ENCODE measurements at places on chromosomes 6 and 20.

GRCh38 chr6:128204616-128205015 lies 303.8 kb upstream of the THEMIS start:
- DNase-seq: no peak

DNA sequence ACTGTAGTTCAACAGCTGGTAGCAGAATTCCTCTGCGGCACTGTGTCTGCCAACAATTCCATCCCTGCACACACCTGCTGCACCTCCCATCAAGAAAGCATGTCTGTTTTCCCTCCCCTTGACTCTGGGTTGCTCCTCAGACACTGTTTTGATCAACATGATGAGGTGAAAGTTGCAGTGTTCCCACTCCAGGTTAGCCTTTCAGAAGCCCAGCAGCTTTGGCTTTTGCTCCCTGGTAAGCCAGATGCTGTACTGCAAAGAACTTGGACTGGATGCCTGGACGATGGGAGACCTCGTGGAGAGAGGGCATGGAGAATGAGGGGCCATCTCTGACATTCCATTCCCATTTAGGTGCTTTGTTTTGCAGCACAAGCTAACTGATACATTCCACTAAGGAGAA lies 79.1 kb upstream of the MAFB start:
- no peak for DNase-seq

DNA sequence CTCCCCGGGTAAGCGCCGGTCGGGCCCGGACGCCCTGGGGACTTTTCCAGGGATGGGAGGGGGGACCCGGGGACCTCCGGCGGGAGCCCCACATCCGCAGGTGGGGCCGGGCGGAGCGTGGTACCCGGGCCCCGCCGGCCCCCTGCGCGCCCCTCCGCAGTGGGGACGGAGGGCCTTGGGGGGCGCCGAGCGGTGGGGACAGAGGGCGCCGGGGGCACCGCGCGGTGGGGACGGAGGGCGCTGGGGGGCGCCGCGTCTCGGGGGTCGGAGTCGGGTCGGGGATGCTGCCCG lies 270 bp downstream of the PLEKHG1 start:
- DNase-seq: no peak

DNA sequence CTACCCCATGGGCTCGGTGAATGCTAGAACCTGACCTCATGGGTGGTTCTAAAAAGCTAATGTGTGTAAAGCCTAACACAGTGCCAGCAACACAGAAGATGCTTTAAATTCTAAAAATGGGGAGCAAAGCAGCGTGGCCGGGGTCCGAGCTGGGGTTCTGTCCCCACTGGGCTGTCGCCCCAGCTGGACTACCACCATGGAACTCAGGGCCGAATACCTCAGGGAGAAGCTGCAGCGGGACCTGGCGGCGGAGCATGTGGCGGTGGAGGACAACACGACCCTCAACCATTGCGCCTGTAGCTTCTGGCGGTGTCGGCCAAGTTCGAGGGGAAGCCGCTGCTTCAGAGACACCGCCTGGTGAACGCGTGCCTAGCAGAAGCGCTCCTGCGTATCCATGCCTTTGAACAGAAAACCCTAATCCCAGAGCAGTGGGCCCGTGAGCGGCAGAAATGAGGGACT lies 8.4 kb downstream of the SOX4 start:
- no peak for DNase-seq

- DNase-seq: no peak
Measured at GRCh38 chr6:148521586-148521985, 178.9 kb downstream of the SASH1 start.

- DNase-seq: no peak
Measured at GRCh38 chr6:138328210-138328609, 49.5 kb upstream of the SMIM28 start.

GRCh38 chr20:34251619-34252018 lies 10.4 kb downstream of the ASIP start:
- no peak for DNase-seq

DNA sequence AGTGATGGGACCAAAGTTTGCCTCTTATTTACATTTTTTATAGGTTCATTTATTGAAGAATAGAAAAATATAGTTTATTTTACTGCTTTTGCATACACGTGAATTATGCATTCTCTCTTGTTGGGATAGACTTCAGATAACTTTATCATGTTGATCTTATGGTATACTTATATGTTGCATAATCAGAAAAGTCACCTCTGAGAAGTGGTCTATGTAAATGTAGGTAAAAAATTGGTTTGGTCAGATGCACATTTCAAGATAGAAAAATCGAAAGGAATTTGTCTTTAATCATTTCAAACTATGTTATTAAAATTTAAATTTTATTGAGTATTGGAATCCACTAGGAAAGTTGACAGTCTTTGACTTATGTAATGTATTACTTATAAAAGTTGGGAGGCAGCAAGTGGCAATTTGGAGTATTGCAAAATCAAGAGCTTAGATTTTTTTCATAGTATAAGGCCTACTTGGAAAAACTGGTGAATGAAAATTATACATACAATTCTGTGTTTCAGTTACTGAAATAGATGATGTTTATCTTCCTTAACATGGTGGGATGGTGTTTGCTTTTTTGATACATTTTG lies 2.4 kb downstream of the PHF3 start:
- DNase-seq: no peak

DNA sequence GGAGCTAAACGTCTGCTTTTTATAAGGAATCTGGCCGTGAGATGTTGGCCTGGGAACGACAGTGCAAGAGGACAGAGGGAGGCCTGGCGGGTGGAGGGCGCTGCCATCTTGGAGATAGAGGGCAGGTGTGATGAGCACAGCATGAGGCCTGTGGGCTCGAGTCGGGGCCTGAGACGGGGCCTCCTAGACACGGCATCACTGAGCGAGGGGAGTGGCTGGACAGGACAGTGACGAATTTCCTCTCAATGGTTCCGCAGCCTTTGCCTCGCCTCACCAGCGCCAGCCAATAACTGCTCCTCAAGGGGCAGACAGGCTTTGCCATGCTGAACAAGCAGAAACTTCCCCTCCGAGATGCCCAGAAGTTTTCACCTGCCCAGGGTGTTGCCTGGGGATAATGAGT lies 376.7 kb downstream of the THBS2 start:
- DNase-seq: no peak

- DNase-seq: no peak
Measured at GRCh38 chr20:57544838-57545564, 15.9 kb upstream of the PCK1 start.

GRCh38 chr6:2715737-2716136 lies 35.0 kb downstream of the MYLK4 start:
- no peak for DNase-seq

- no peak for DNase-seq
Measured at GRCh38 chr6:113496166-113496565, 361.0 kb upstream of the MARCKS start.

DNA sequence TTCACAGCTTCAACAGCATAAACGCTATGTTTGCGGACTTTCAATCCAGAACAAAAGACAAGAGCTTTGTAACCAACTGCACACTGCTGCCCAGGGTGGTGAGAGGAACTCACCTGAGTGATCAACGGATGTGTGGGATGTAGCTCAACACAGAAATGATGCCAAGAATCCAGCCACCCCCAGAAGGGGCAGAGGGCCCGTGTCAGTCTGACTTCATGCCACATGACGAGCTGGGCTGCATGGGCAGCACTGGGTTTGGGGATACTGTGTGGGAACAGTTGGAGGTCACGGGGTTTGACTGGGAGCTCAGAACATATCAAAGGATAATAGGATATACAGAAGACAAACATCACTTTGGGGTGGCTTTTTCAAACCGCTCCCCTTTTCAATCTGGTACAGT lies 79.4 kb upstream of the TRAF3IP2 start:
- no peak for DNase-seq

DNA sequence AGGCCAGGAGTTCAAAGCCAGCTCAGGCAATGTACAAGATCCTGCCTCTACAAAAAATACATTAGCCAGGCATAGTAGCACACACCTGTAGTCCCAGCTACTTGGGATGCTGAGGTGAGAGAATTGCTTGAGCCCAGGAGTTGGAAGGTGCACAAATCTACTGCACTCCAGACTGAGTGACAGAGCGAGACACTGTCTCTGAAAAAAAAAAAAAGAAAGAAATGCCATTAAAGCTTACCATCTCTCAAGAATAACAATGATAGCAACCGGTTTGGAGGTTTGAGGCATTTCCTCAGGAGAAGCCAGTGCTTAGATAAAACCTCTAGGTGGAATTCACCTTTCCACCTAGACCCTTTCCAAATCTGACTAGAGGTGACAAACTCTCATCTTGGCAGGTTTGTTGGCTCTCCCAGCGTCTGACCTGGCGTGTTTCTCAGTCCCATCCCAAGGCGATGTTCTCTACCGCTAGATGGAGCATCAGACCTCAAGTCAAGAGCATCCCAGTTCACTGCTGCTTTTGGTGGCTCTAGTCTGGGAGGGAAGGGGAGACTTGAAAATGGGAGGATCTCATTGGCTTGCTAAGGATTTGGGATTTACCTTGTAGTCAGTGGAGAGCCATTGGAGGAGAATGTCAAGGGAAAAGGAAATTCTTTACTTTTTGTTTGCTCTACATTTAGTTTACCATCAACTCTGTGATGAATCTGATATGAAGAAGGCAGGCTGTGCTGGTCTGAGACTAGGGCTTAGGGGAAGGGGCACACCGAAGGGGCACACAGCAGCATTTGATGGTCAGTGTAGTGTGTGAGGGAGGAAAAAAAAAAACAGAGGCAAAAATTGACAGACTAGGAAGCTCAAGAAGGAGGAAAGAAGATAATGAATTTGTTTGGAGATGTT lies 67.9 kb downstream of the NCOA7 start:
- no peak for DNase-seq

- DNase-seq: no peak
Measured at GRCh38 chr20:1687053-1687452, 29.5 kb upstream of the SIRPG start.

DNA sequence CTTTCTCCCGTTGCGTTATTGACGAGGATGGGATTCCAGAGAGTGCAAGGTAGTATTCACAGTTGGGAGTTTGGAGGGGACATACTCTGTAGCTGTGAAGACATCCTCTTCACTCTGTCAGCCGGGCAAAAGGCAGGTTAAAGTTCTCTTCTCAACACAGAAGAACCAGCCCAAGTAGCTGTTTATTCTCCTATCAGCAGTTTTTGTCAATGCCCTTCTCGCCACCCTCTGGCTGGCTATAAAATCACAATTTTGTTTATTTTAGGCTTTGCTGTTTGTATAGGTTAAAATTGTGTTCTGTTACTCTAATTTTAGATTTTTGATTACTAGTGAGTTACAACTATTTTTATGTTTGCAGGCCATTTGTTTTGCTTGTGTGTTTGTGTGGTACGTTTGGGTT lies 37.9 kb upstream of the MAS1 start:
- no peak for DNase-seq

DNA sequence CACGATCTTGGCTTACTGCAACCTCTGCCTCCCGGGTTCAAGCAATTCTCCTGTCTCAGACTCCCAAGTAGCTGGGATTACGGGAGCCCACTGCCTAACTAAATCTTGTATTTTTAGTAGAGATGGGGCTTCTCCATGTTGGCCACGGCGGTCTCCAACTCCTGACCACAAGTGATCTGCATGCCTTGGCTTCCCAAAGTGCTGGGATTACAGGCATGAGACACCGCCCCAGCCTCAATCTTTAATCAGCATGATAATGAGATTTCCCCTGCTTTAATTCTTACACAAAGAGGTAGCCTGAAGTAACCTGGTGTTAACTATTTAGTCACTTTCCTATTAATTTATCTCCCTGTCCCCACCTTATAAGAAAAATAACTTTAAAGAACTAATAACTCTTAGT lies 31.3 kb upstream of the TRDN start:
- no peak for DNase-seq

DNA sequence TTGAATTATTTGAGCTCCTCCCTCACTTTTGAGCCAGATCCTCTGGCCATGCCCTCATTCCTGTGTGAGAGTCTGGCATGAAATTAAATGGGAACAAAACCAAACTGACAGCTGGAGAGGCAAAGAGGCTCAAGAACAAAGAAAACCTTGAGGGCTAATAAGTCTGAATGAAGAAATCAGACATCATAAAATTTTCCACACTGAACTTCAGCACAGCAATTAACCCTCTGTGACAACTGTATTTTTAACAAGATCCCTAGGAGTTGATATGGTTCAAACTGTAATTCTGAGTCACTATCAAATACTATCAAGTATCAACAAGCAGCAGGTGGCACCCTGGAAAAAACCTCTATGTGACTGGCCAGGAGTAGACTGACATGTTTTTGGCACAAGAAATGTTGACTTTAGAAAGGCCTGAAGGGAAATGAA lies 109.4 kb upstream of the EMILIN3 start:
- DNase-seq: no peak

DNA sequence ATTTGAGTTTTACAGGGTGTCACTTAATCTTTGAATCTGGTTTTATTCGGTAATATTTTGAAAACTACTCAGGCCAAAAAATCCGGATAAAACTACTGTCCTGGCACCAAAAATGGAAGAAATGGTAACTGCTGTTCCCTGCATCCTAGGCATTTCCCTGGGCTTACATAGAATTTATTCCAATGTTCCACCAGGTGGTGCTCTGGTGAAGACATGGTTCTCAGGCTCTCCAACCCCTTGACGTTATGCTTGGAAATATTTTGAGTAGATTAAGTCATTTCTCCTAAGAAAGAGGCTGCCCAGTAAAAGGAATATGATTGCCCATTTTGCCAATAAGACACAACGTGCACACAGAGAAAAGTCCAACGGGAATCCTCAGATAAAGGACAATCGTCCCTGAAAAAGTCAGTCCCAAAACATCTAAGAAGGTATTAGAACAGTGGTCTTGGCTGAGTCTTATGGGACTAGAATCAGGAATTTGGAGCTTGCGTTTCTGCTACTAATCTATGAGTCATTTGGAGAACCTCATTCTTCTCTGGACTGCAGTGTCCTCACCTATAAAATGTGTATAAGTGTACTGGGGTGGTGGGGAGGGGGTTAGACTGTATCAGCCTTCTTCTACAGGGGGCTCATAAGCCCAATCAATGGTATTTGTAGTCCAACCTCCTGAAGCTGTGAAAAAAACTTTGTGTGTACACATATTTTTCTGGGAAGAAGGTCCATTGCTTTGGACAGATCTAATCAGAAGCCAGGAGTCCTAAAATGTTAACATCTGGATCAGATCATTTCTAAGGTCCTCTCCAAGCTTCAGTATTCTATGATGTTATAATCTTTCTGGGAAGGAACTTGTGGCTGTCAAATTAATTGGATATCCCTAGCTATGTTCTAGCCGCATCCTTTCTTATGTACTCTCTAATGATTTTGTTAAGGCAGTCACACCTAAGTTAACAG lies 131.0 kb upstream of the BMP2 start:
- DNase-seq: no peak

DNA sequence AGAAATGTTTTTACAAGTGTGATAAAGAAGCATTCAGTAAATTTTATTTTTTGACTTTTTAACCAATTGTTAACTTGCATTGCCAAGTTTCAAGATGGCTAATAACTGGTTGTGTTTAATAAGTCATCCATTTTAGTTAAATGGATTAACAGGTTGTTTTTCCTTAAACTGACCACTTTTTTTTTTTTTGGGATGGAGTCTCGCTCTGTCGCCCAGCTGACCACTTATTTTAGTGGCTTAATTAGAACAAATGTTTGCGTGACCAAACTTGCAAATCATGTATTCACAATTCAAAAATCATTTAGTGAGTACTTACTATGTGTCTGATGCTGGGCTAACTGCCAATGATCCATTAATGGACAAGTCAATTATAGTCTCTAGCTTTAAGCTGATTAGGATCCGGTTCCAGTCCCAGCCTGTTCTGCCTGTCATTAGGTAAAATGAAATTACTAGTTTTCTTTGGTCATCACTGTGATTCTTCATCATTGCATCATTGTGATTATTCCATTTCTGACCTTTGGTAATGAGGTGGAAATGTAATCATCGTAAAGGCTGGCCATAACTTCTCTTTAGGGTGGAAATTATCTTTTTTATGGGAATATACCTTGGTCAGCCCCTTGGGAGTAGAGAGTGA lies 729.2 kb upstream of the MARCKS start:
- DNase-seq: no peak

GRCh38 chr20:8126181-8126580 lies 5.9 kb upstream of the PLCB1 start:
- no peak for DNase-seq

Data from NK-92 treated with Interleukin-12 subunit alpha and Interleukin-12 subunit beta, amount 100 ng/mL, for 24 hours (cell line).